ENCODE measurements at places on chromosomes 3 and 15.

GRCh38 chr3:120850381-120851295, 57.4 kb upstream of the STXBP5L start:
- no peak for DNase-seq

DNA sequence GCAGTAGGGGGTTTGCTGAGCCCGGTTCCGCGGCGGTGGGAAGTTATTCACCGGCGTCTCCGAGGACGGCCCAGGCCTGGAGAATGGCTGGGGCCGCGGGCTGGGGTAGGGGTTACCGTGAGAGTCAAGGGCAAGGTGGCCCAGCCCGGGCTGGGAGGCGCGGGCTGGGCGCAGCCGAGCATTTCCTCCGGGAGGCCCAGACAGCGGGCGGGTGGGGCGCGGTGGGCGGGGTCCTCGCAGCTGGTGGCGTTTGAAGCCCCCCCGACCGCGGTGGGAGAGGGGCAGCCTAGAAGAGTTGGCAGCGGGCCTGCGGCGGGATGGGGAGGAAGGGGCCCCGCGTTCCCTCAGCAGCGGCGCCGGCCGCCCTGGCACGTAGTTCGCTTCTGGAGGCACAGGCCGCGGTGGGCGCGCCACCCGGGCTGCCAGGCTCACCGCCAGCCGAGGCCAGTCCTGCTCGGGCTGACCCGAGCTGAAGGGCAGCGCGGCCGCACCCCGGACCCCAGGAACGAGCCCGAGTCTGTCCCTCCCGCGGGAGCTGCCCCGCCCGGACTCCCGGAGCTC, 960 bp upstream of the KLF13 start:
- DNase-seq: peak; percentile 51

DNA sequence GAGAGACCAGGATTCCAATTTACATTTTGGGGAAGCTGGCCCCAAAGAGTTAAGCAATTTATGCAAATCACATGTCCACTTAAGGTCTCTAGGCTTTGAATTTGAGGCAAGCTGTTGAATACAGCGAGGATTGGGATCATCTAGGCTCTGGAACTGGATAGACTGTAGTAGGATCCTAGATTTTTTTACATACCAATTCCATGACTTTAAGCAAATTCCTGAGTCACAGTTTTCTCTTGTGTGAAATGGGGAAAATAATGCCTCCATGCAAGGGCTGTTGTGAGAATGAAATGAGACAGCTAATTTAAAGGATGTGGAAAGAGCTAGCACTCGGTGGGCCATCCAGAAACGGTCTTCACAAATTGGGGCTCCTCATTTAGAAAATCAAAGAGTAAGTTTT, 103.4 kb downstream of the MINAR1 start:
- DNase-seq: no peak

DNA sequence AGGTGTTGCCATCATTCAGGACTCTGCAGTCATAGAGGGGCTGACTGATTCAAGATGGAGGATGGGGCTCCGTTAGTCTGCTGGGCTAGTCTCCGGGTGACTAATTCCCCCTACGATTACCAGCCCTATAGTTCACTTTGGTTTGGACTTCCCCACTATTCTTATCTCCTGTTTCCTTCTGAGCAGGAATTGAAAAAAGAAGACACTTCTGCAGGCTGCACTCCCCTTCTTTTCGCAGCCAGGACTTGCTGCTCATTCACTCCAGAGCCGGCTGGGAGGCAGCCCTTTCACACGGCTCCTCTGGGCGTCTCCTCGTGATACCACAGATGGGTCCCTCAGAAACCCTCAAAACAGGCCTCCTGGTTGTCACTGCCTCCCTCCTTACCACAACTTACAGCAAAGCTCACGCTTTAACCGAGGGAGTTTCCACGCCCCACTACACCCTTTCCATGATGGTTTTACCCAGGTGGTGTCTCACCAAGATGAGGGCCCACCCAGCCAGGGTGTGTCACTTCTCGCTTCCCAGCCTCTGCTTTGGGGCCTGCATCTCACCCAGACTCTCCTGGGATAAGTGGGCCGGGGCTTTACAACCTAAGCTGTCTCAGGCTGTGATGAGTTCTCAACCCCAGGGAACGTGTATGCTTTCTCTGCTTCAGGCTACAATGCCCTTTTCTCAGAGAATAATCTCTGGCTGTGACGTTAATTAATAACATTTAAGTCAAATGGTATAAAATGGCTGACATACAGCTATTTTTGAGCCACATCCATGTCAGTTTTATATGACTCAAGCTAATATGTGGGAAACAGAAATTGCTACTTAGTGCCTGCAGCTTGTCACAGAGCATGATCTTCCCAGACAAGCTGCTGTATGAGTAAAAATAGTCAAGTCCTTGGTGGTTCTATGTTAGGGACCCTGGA, 11.9 kb downstream of the CX3CR1 start:
- peak; percentile 42 for DNase-seq

- no peak for DNase-seq
These were observed 17.9 kb upstream of the P2RY14 start for GRCh38 chr3:151296226-151296625.

DNA sequence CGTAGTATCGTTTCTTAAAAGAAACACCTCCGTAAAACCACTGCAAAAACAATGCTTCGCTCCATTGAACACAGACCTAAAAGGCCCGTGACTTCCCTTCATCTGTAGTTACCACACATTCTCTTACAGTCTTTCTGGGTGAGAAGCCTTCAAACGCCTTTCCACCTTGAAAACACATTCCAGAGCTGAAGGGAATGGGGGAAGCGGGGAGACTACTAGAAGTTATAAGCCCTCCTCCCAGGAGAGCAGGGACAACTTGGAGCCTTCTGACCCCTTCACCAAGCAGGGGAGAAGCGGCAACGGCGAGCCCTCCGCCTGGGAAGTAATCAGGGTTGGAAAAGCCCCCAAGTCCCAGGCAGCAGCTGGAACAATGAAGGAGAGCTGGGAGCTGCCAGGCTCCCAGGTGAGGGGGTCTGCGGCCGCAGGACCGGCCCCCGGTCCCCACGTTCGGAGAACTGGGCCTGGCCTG, 461 bp downstream of the SECISBP2L start:
- DNase-seq: no peak

GRCh38 chr15:95760508-95760907, 570.0 kb upstream of the NR2F2 start:
- DNase-seq: no peak

DNA sequence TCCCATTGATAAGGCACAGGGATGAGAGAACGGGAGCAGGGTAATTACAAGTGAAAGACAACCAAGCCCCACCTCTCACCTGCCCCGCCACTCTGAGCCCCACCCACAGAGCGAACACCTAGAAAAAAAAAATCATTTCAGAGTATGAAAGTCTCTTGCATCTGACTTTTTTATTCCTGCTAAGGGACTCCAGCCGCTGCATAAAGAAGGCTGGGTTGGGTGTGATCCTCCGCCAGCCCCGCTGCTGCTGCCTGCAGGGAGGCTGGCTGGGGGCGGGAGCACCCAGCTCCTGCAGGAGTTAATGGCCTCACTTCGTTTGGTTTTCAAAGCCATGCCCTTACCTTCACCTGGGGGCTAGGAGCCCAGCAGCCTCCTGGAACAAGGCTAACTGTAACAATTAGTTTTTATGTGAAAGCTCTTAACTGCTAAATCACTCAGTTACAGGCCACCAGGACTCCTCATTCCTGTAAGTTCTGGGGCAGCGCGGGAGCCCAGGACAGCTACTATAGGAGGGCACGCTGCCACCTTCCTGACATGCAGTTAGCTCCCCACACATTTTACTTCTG, 78.0 kb upstream of the SNRPA1 start:
- no peak for DNase-seq

DNA sequence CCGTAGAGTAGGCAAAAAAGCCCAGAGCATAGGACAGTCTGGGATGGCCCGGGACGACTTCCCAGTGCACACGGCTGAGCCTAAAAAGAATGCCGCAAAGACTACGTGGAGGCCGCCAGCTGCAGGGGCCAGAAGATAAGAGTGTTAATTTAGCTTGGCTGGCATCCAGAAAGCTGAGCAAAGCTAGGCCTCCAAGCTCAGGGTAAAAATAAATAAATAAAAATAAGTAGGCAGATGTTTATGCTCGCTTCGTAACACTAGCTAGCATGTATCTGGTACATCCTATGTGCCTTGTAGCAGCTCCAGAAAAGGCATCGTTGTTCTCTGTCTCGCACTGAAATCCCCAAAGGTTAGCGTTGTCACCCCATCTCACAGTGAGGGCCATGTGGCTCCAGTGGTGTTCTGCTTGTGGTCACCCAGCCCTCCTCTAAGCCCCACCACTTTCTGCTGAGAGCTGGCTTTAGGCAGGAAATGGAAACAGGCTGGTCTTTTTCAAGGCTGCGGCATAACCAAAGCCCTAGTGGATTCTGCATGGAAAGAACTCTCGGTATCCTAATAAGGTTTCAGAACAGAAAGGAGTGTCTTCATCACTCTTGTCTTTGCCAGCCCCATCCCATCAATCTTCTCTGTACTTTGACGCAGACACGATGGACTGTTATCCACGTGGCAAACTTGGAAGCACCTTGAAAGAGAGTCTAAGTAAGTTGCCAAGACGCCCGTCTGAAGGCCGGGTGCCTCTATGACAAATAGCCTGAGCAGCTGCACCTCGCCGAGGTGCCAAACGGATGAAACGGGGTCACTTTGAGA, 58.1 kb upstream of the MEF2A start:
- DNase-seq: no peak

- DNase-seq: no peak
These were observed 30.4 kb downstream of the TFRC start for GRCh38 chr3:196051282-196052076.

GRCh38 chr3:129474984-129475804, 35.2 kb downstream of the IFT122 start:
- no peak for DNase-seq

DNA sequence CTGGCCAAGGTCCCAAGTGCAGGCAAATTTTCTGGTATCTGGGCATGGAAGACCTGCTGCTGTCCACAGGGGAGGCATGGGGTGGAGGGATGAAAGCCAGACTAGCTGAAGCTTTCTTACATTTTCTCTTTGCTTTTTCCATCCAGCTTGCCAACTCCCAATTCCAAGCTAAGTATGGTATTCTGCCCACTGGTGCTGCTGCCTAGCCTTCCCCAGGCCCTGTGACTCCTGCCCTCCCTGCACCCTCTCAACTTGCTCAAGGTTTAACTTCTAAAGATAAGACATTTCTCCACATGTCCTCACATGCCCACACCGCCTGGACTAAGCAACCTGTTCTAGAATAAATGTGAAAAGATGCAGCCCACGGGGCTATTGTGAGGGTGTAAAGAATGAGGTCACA, 59.5 kb upstream of the HACD2 start:
- DNase-seq: no peak

- DNase-seq: no peak
These were observed 292.0 kb upstream of the SLCO3A1 start for GRCh38 chr15:91561371-91562100.

GRCh38 chr3:110799271-110799670, 272.3 kb upstream of the NECTIN3 start:
- no peak for DNase-seq

- no peak for DNase-seq
These were observed 8.5 kb downstream of the BHLHE40 start for GRCh38 chr3:4987538-4988296.

- DNase-seq: peak; percentile 35
These were observed 1.9 kb upstream of the VWA5B2 start for GRCh38 chr3:184227481-184227935.

DNA sequence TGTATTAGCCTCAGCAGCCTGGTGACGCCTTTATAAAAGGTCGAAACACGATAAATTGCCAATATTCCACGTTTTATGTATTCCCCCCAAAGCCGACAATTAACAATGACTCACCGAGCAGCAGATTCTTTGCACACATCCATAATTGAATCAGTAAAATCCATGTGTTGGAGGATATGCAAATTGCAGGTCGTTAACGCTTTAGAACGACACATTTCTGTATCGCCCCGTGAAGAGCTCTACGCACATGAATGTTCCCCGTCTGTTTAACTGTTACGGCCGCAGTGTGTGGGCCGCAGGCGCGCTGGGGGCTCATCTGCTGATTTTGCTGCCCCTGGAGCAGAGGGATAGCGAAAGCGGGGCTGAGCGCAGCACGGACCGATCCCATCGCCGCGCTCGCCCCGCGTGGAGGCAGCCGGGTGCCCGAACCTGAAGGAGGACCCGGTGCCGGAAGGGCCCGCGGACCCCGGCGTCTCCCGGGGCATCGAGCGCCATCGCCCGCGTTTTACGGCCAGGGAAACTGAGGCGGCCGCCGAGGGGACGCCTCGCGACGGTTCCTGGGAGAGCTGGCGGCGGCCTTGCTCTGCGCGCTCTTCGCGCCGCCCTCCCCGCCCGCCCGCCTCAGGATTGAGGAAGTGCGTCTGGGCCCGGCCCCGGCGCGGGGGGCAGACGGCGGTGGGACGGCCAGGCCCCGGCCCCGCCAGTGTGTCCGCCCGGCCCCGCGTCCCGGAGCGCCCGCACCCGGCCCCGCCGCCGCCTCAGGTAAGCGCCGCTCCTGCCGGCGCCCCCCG, at the start of gene LRRK1:
Gene LRRK1 (plus strand): TSS at position 668 of the 791 bp plus-strand sequence. CDS start 5,276 bp downstream, outside the sequence.
- no peak for DNase-seq

DNA sequence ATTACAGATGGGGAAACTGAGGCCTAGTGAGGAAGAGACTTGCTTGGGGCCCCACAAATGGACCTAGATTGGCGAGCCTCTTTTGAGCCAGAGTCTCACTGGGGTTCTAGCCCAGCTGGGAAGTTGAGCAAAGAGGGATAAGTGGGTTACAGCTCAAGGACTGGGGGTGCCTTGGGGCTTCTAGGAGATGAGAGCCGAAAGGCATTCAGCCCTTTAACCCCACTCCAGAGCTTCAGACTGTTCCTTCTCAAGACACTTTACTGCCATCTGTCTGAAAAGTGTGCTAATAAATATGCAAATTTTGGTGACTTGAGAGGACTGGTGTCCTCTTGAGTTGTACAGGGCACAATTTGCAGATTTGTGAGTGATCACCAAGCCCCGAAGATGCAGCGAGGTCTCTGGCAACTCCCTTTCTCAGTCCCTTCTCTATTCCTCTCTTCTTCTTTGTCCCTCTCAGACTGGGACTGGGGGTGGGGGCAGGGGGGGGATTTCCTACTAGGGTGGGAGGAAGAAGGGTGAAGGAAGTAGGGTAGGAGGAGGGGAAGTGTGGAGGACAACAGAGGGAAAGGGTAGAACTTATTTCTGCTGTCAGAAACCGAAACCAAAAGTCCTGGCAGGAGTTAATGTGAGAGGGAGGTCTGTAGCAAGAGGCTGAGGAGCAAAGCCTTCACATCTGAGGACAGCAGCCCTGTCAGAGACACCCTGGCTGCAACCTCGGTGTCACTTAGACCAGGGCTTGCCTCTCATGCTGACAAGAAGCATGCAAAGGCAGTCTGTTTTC, 16.2 kb upstream of the ANKDD1A start:
- DNase-seq: no peak

- DNase-seq: no peak
These were observed 14.4 kb upstream of the PLA2G4D start for GRCh38 chr15:42108806-42109205.

- no peak for DNase-seq
These were observed 215.9 kb downstream of the GBE1 start for GRCh38 chr3:81545572-81545971.

DNA sequence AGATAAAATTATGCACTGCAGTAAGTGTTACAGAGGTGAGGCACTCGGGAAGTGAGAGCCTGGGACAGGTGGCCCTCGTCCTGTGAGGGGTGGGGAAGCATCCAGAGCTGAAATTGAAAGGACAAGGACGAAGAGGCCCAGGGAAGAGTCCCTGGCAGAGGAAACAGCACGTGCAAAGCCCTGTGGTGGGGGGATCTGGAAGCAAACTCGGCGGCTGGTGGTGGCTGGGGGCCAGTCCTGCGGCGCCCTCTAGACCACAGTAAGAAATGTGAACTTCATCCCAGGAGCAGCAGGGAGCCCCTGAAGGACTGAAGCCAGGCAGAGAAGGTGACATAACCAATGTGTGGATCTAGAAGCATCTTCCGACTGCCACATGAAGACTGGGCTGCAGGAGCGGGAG, 42.8 kb downstream of the GRIP2 start:
- no peak for DNase-seq
